Foreskin melanocyte (primary cell): ENCODE measurements at places on chromosomes 7 and 10.

- no peak for DNase-seq
Measured at GRCh38 chr7:102155821-102156441, 130.7 kb upstream of the SH2B2 start.

DNA sequence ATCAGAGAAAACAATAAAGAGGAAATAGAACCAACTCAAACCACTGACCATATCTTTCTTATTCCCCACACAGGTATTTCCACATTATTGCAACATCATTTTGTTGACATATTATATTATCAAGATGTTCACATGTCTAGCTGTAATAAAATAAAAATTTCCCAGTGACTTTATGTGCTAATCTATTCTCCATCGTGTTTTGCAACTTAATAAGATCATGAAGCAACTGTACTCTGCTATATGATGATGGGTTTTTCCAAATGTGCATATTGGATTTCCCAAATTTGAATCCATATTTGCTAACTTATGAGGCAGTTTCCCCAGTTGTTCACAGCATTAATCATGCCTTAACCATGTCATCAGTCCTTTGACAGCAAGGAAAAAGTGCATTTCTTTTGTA, 127.8 kb downstream of the ITGB8 start:
- DNase-seq, result no peak

GRCh38 chr7:45156516-45157272, 897 bp upstream of the RAMP3 start:
- DNase-seq, result no peak

DNA sequence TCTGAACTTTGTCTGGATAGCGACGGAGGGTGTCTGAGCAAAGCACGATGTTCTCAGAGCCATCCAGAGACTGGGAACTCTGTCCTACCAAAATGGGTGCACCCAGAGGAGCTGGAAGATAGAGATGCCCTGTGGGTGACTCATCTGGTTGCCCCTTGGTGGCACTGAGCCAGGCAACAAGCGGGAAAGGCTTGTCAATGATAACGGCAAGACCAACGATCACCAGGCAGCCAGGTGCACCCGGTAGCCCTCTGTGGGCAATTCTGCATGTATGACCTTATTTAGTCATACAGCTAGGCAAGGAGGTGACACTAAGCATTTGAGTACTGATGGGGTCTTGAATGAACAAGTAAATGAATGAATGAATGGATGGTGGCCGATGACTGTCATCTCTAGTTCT, 2.8 kb upstream of the ELN start:
- DNase-seq, result no peak

DNA sequence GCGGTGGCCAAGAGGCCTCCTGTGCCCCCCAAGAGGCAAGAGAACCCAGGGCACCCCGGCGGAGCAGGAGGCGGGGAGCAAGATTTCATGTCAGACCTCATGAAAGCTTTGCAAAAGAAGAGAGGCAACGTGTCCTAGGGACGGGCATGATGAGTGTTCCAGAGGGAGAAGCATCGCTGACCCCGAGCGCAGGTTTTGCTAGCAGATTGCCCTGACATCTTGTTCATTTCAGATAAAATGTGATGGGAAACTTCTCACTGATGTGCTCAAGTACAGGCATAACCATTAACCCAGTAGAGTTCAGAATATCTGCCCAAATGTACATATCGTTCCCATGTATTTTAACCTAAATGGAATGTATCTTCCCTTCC, 129.2 kb downstream of the APBB1IP start:
- no peak for DNase-seq

DNA sequence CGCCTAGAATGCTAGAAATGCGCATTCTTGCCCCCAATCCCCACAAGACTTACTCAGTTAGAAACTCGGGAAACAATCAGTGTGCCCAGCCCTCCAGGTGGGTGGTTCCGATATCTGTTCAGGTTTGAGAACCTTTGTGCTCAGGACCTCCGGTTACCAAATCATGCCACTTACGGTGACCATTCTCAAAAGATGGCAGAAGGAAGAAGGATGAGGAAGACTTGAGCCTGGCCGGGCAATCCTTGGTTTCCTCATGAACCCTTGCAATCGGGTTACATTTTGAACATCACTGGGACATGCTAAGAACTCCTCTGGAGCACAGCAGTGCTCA, 52.1 kb downstream of the RBM17 start:
- DNase-seq, result no peak

- DNase-seq, result peak; percentile 72
Measured at GRCh38 chr10:34666008-34666704, 148.9 kb downstream of the PARD3 start.

DNA sequence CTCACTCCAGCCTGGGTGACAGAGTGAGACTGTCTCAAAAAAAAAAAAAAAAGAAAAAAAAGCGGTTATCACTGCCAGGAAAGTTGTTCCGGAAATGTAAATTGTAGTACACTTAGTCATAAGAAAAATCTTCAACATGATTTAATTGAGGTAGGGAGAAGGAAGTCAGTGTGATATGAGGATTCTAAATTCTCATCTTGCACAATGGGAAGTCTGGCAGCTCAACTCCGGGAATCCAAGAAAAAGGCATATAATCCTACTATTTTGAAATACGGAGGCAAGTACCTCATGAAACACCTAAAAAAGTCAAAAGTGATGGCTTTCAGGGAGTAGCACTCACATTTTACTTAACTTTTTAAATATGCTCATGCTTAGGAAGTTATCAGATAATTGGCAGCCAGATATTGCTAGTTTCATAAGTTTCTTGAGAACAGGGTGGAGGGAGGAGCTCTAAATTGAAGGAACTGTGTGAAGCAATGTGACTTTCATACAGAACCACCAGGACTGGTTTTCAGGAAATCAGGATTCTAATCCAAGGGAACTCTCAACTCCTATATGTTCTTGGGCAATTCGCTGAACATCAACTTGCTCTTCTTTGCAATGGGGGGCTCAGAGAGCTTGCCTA, 2.7 kb upstream of the C7orf25 start:
- DNase-seq, result no peak

GRCh38 chr7:72441791-72442190, 29.7 kb upstream of the CALN1 start:
- DNase-seq, result no peak

DNA sequence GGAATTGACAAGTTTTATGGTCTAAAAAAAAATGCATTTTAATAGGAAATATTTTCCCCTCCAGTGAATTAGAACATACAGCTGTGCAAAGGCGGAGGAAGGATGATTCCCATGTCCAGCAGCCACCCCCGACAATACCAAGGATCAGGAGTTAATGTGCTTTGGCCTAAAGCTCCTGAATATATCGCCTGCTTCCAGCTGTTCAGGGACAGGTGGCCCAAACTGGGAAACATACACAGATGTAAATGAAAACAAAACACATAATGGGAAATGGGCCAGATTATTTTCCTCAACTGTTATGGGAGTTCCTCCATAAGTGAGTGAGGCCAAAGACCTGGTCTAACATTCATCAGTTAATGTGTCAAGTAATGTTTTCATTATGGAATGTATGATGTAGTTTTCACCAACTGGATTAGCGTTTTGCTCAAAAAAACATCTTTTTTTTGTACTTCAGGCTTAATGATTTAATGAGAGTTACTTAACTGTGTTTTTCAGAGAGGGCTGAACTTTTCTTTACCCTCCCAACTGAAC, 55.1 kb upstream of the LAMB1 start:
- DNase-seq, result no peak

DNA sequence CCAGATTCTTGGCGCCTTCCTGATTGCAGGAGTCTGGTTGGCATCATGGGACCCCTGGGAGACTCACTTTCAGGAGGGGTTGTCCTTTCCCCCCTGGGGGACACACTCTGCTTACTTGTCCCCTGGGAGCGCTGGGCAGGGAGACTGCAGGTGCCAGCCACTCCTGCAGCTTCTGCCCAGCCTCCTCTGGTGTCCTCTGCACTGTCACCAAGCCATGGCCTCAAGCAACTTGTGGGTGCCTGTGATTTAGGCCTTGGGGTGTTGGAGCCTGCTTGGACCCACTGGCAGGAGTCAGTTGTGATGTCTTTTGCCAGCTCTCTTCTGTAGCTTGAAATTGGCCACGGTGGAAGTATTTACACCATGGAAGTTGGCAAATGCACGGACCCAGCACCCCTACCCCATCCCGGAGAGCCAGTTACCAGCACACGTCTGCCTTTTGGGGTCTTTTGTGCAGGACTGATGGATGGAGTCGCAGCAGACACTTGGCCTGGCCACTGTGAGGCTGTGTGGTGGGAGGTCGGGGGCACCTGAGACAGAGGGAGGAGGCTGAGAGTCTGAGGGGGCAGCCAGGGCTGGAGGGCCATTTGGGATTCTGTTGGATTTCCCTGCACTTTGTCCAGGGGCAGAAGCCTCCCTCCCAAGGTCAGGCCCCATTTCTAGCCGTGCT, 104.7 kb downstream of the LHPP start:
- no peak for DNase-seq

GRCh38 chr10:101067356-101068083, 5.7 kb downstream of the KAZALD1 start:
- DNase-seq, result peak; percentile 66

DNA sequence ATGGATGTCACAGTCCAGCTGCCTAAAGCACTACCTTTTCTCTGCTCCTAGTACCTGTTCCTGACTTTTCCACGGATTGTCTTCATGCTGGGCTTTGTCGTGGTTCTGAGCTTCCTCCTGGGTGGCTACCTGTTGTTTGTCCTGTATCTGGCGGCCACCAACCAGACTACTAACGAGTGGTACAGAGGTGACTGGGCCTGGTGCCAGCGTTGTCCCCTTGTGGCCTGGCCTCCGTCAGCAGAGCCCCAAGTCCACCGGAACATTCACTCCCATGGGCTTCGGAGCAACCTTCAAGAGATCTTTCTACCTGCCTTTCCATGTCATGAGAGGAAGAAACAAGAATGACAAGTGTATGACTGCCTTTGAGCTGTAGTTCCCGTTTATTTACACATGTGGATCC, 1.3 kb upstream of the INTS15 start:
- DNase-seq, result no peak

DNA sequence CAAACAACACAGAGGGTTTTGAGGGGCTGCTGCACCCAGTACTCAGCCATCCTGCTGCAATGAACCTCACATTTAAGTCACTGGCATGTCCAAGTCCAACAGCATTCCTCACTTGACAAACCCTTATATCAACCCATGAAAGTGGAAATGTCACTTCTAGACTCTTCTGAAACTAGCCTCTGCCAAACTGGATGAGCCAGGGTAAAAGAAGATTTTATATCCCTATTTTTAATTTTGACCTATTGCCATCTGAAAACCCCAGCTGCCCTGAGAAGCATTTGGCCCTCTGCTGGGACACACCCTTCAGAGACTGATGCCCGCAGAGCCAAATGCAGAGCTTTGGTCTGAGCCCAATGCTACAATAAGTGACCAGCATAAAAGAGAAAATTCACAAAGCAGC, 201.1 kb downstream of the ANK3 start:
- no peak for DNase-seq

DNA sequence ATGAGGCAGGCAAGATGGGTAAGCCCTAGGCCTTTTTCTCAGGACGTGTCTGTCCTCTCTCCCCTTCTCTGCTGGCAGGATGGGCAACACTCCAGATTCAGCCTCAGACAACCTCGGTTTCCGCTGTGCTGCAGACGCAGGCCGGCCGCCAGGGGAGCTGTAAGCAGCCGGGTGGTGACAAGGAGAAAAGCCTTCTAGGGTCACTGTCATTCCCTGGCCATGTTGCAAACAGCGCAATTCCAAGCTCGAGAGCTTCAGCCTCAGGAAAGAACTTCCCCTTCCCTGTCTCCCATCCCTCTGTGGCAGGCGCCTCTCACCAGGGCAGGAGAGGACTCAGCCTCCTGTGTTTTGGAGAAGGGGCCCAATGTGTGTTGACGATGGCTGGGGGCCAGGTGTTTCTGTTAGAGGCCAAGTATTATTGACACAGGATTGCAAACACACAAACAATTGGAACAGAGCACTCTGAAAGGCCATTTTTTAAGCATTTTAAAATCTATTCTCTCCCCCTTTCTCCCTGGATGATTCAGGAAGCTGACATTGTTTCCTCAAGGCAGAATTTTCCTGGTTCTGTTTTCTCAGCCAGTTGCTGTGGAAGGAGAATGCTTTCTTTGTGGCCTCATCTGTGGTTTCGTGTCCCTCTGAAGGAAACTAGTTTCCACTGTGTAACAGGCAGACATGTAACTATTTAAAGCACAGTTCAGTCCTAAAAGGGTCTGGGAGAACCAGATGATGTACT, 13.1 kb downstream of the PHKG1 start:
- DNase-seq, result peak; percentile 86

DNA sequence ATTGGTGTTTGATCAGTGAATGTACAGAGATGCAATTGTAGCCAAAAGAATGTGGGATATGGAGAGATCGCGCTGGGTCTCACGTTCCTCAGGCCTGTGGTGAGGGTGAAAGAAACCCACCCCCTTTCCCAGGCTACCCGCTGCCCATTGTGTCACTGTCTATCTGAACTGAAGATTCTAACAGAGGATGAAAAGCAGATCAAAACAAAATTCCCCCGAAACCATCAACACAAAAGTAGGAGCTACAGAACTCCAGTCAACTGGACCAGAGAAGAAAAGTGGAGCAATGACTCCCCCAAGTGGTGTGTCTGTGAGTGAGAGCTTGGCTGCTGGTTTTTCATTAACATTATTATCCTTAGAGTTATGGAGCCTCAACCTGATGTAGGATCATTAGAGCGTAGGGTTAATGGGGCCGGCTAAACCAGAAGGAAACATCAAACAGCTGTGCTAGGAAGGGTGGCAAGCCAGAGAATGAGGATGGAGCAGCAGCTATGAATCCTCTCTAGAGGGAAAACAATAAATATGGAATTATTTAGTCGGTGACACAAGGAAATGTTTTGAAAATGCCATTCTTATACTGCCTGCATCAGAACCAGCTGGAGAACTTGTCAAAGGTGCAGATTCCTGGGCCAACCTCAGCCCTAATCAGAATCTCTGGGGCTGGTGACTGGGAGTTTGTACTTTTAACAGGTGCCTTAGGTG, 38.3 kb downstream of the AKR1B1 start:
- peak; percentile 56 for DNase-seq

DNA sequence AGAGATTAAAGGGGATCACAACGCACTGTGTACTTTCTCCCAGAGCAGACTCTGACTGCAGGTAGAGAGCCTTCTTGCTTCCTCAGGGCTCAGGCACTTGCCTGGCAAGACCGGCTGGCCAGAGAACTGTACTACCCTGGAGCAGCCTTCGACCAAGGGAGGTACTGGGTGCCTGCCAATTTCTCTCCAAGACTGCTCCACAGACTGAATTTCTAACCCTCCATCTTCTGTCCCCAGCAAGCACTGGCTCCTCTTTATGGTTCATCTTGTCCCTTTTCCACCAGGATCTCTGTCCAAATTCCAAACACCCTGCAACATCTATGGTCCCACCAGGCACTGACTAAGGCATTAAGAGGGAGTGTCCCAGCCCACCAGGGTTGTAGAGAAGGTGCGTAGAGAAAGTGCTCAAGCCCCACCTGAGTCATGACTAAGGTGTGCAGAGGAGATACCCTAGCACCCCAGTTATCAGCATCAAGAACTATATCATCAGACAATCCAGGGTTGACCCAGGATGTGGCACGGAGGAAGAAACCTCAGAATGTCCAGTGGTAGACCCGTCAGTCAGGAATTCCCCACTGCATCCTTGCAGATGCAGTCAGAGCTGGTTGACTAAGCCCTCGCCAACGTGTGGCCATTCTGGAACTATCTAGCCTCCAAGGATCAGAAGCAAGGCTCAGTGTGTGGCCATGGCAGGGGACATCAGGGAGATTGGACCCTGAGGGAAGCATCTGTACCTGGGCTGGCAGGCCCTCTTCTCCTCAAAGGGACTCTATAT, 60.9 kb upstream of the CAMK2B start:
- DNase-seq, result no peak
